ENCODE measurements at places on chromosomes 4 and X.

DNA sequence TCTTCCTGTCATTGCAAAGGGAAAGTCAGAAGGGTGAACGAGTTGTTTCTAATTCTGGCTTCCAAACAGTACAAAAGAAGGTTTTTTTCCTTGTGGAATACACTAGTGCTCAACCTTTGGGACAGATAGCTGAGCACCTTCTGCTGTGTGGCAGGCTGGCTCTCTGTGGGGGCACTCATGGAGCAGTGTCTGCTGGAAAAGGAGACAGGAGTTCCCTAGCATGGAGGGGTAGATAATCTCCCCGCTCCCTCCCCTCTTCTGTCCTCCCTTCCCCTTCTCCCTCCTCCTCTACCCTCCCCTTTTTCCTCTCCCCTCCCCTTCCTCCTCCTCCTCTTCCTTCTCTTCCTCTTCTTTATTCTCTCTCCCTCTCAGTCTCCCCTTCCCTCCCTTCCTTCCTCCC is 62.4 kb upstream of the MTM1 start:
- DNase-seq = no peak

DNA sequence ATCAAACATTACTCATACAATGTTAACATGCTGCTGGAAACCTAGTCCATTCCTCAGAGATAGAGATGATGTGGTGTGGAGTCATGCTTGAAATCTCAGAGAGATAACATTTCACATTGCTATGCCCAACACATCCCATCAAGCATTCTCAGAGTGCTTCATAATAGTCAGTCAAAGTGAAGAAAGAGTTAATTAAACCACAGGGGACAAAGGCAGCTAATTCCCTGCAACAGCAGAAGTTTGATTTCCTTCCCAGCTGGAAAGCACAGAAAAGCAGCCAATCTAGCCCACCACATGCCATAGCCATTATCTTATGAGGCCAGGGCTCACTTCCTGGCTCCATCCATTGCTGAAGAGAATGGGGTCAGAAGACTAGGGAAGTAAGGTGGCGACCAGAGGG is 8.9 kb downstream of the KDR start:
- DNase-seq = no peak

DNA sequence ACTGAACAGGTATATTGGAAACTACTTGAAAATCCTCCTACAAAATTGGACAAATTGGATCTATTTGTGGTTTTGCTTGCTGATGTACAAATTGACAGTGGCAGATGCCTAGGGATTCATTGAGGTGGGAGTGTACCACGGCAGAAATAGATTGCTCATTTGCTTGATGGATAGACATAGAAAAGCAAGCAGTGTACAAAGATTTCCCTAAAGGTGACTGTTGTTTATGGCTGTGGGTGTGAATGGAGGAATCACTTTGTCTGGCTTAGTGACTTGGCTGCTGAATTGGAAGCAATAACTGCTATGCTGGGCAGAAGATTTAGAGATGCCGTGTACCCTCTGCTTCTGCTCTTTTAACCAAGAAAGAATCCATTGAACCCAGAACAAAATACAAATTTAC is 191.0 kb upstream of the GRID2 start:
- no peak for DNase-seq

DNA sequence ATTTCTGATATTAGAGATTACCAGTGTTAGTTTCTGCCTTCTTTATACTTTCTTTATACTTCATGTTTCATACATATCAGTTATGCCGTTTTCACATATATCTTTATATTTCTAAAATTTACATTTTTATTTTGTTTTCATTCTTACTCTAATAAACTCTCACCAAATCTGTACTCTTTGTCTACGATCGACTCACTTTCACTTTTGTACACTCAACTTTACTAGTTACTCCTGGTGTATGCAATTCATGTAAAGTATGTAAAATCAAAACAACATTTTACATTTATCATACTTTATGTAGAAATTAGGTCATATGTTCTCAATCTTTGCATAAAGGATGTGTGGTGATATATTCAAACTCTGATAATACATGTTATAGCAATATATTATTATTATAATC is 59.9 kb downstream of the UGT2A3 start:
- no peak for DNase-seq

DNA sequence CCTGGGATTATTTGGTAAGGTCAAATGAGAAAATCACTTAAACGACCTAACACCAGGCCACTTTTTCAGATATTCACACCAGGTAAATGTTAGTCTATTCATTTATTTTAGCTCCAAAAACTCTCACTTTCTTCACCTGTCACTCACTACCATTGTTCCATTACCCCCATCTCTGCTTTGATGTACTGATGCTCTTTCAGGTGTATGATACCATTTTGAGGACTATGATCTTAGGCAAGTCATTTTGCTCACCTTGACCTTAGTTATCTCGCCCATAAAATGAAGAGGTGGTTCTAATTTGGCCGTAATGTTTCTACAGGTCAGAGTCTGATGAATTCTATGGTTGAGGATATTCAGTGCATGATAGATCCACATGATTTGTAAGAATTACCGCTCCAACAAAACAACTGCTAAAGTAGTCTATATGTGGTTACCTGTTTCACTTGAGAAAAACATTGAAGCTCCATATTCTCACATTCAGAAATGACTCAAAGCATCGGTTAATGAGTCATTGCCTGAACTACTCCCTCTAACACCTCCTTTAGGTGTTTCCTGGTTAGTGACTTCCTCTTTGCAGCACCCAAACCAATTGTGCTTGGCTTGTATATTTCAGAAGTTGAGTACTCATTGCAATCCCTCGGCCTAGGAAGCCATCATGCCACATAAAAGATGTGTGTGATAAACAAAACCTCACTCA is 4.5 kb downstream of the DTHD1 start:
- DNase-seq = peak; percentile 9

DNA sequence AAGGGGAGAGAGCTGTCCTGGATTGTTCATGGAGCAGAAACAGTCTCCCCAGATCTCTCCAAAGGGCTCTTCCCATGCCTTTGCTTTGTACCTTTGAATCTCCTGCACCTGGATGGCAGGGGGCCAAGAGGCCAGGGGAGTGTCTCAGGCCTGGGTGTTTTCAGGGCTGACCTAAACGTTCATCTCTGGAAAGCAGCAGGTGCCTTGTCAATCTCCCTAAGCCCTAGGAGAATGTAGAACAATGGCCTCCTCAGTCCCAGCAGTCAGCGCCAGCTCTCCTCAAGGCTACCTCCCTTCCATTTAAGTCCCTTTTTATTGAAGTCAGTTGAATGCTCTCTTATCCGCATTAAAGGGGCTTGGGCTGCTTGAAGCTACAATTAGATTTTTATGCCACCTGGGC is 31.2 kb upstream of the NSUN7 start:
- DNase-seq = no peak

GRCh38 chr4:110518889-110519490 is 43.0 kb downstream of the ENPEP start:
- DNase-seq = no peak

DNA sequence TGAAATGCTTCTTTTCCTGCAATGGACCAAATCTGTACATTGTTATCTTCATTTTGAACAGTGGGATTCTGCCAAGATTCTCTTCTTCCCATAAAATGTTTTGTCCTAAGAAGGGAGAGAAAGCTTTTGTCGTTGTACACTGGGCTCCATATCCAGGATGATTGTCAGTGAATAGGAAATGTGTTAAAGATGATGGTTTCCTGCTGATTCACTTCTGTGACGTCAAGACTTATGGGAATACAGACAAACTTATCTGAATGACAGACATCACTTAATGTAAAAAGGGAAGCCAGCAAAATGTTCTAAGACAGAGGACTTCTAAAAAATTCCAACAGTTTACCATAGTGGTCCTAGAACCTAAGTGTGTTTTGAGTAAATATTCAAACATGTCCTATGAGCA is 53.7 kb upstream of the HPF1 start:
- no peak for DNase-seq

DNA sequence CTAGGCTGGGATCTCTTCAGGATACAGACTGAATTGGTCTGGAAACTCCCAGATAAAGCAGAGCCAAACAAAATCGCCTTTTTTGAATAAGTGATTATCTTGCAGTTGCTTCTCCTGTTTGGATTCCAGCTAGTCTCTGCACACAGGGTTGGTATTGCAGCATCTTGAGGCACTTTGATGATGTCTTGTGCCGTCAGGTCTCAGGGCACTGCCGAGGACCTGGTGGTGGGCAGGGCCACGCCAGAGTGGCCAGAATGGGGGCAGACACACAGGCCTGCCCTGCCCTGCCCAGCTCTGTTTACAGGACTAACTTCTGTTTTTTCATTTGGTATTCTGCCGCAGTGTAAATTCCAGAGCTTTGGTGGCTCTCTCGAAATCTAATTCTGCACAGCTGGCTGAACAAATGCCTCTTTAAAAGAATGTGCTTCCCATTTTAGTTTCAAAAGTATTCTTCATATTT is 276.1 kb downstream of the NR3C2 start:
- no peak for DNase-seq

DNA sequence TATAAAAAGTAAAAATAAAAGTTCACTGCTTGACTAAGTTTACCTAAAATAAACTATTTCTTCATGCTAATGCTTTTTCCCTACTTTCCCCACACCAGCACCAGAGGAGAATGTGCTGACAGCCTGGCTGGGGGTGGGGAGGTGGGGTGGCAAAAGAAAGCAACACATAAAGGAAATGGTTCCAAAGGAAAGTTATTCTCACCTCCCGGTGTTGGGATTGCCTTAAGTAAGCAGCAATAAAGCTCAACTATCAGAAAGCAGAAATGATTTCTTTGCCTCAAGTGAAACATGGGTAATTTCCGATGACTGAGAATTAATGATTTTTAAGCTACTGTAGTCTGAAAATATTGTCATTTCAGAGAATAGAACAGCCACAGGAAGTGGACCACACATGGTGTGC is 84.5 kb upstream of the DKK2 start:
- no peak for DNase-seq

- no peak for DNase-seq
These were observed 317.5 kb upstream of the RASGEF1B start for GRCh38 chr4:81789158-81789557.

DNA sequence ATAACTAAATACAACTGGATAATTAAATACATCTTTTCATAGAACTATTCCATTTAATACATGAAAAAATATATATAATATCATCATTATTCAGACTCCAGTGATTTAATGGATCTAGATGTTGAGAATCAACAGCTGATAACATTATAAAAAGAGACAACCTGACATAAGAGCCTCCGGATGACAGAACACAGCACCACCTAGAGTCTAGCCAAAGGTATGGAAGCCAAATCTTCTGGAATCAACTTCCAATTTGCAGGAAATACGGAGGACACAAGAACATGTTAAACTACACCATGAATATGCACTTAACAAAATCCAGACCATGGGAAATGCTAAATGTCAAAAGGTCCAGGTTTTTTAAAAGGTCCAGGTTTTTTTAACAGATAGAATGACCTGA is 55.0 kb downstream of the LRBA start:
- no peak for DNase-seq

DNA sequence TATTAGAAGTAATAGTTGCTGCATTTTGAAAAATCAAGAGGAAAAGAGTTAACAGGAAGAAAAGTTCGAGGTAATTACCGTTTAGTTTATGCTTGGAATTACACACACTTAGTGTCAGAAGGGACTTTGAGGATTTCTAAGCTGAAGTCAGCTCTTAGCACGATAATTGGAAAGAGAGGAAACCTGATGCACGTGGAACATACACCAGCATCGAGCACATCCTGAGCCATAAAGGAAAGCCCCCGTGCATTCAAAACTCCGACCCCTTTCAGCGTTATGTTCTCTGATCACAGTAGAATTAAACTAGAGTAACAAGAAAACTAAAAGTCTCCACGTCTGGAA is 400 bp upstream of the PAQR3 start:
- no peak for DNase-seq

- no peak for DNase-seq
These were observed 292.7 kb upstream of the AMOT start for GRCh38 chrX:113133316-113133715.

GRCh38 chr4:119690871-119691270 is 62.3 kb upstream of the PDE5A start:
- DNase-seq = no peak

DNA sequence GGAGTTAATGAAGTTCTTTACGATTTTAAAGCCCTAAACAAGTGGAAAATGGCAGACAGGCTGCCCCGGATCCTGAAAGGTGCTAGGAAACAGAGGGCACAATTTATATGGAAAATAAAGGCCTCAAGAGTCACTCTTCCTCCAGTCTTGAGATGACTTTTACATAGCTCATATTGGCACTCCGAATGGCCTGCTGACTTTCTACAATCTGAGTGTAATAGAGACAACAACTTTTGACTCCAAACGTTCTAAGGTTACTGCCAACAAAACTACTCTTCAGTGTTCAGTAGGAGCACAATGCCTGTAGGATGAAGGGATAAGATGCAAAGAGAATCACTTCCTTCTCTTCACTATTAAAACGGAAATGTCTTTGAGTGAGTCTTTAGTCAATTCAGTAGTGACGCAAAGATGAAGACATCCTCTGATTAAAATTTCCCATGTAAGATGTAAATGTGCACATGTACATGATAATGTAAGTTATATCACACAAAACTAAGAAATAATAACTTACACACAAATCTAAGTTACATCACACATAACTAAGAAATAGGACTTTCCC is 40.5 kb downstream of the VEGFC start:
- no peak for DNase-seq

- DNase-seq = no peak
These were observed 20.5 kb upstream of the WDR44 start for GRCh38 chrX:118325453-118325852.

GRCh38 chr4:53011259-53011905 is 149.3 kb downstream of the RASL11B start:
- DNase-seq = no peak

- no peak for DNase-seq
These were observed at the start of gene PAGE2 for GRCh38 chrX:55088795-55089489. PAGE2 (plus strand) TSS chrX:55089018; CDS start chrX:55090021, 1,003 bp downstream.

- no peak for DNase-seq
These were observed 639.7 kb downstream of the TRIML1 start for GRCh38 chr4:188778905-188779304.

DNA sequence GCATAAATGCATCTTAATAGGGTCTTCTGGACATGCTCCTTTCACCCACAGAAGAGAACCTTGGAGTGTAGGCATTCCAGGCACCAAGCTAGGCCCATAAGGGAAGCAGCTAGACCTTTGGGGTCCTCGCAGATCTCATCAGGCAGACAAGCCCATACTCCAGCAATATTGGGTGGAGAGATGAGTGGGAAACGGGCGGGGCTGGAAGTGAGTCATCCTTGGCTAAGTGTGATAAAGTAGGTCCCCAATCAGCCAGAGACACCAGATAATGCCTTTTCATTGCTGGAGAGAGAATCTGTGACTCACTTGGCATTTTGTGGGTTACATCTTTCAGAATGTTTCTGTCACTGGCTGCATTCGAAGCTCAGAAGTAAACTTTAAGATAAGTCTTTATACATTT is 133.3 kb upstream of the MBNL3 start:
- no peak for DNase-seq

DNA sequence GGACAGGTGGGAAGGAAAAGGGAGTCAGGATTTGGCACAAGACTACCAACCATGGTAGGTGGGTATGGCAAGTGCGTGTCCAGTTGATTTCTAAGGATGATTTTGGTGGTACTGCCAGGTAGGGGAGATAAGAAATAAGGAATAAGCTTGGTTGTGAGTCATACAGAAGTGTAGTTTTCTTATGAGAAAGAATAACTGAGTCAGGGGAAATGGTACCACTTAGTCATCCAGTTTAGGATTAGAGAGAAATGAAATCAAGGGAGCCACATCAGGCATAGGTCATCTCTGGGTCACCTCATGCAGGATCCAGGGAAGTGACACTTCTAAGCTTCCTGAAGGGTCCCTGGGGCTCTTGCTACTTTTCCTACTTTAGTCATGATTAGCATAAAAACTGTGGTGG is 107.1 kb upstream of the C1GALT1C1 start:
- DNase-seq = no peak

Measured in activated CD4-positive, alpha-beta T cell treated with anti-CD3 and anti-CD28 coated beads for 1 hour (primary cell).